ENCODE measurements at places on chromosomes 7 and 10.

- no peak for DNase-seq
Measured at GRCh38 chr10:58347967-58348366, 13.2 kb downstream of the UBE2D1 start.

GRCh38 chr10:125738206-125738605, 18.7 kb downstream of the EDRF1 start:
- no peak for DNase-seq

GRCh38 chr10:66940965-66941364, 15.1 kb downstream of the LRRTM3 start:
- no peak for DNase-seq

- DNase-seq: no peak
Measured at GRCh38 chr10:74963549-74963948, 137.1 kb downstream of the KAT6B start.

GRCh38 chr7:76506081-76506440, 4.3 kb upstream of the UPK3B start:
- no peak for DNase-seq

GRCh38 chr10:29183301-29183945, 105.4 kb upstream of the LYZL1 start:
- no peak for DNase-seq
